Right kidney (tissue), 9 donors: ENCODE measurements at places on chromosomes 11 and 22.

DNA sequence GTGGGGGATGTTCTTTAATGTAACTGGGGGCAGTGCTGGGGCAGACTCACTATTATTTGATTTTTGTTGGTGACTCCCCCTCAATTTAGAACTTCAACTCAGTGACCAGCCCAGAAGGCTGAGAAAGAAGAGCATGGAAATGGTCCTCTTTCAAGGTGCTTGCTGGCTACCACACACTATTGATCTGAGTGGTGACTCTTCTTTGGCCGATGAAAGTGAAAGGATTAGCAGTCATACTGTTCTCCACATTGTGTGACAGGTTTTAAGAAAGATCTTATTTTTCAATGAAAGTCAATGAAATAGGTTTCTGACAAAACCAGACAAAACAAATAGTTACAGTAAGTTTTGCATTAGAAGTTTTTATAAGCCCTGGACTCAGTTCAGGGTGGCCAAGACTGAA lies 29.9 kb downstream of the NLRP14 start:
- DNase-seq: no peak

- DNase-seq: no peak
Observed at GRCh38 chr22:25091458-25091857, 108.2 kb upstream of the CRYBB3 start.

GRCh38 chr11:35133656-35134055 lies 5.3 kb upstream of the CD44 start:
- DNase-seq: no peak

DNA sequence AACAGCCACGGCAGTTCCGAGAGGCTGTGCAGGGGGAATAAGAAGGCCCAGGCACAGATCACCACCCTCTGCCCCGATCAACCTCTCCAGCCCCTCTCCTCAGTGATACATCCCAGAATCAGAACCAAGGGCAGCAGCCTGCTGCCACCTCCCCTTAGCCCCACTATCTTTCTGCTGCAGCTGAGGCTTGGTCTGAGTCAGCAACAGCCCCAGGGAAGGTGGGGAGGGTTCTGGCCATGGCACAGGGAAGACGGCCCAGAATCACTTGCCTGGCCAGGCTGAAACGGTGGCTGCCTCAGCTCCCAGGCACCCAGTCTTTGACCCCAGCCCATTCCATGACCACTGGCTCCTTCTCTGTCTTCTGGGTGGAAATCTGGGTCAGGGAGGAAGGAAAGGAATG lies 2.3 kb downstream of the CHID1 start:
- DNase-seq: no peak

DNA sequence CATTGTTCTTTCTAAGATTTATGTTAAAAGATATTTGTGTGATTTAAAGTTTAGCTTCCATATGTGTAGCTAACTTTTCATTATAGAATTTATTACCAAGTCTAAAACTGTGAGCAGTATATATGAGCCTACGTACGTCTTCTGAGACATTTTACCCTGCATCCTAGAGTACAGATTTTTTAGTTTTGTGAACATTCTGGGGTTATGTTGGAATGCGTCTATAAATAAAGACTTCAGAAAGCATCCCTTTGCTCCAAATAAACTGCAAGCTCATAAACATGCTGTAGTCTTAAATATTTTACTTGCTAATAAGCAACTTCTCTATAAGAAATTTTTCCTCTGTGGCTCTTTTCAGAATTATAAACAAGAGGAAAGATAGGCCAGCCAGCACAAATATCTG lies 236.5 kb downstream of the DDX10 start:
- no peak for DNase-seq

- no peak for DNase-seq
Observed at GRCh38 chr11:133966172-133966651, 9.4 kb upstream of the IGSF9B start.

- no peak for DNase-seq
Observed at GRCh38 chr22:49084206-49084605, 743.5 kb downstream of the BRD1 start.

- DNase-seq: no peak
Observed at GRCh38 chr11:9787260-9787659, 123.4 kb downstream of the SWAP70 start.

GRCh38 chr11:69821511-69822040 lies 2.4 kb upstream of the FGF3 start:
- no peak for DNase-seq

GRCh38 chr11:62974848-62975522 lies 9.8 kb downstream of the SLC22A6 start:
- peak; percentile 44 for DNase-seq

DNA sequence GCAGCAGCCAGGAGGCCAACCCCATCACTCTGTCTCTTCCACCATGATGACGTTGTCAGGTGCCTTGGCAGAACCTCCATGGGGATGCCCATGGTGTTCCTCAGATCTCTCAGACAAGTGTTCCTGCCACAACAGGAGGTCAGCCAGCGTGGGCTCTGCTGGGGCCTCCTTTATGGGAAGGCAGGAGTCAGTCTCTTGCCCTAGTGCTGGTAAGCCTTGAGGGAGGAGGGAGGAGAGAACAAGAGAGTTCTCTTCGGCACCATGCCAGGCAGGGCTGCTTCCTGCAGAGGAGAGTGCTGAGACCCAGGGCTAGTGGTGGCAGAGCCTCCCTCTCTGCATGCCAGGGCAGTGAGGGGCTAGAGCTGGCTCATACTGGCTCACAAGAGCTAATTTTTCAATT lies 32.5 kb downstream of the GNAZ start:
- DNase-seq: no peak

DNA sequence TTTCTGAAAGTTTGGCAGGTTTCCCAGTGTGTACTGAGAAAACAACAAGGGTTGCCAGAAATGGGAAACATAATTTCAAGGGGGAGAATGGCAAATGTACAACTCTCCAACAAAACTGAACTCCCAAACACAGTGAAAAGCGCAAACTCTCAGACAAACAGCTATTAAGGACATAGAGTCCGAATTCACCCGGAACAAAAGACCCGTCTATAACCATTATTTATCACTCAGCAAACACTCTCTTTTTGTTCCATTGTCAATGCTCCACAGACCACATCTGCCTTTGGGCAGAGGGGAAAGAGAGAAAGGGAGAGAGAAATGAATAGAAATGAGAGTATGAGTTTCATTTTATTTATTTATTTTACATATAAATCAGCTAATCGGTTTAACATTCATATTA lies 21.7 kb downstream of the KIRREL3 start:
- DNase-seq: no peak

GRCh38 chr11:43747130-43747802 lies 66.7 kb downstream of the HSD17B12 start:
- no peak for DNase-seq

DNA sequence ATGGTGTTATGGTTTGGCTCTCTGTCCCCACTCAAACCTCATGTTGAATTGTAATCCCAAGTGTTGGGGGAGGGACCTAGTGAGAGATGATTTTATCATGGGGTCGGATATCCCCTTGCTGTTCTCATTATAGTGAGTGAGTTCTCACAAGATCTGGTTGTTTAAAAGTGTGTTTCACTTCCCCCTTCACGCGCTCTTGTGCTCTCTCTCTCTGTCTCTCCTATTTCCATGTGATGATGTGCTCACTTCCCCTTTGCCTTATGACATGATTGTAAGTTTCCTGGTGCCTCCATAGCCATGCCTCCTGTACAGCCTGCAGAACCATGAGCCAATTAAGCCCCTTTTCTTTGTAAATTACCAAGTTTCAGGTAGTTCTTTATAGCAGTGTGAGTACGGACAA lies 765.1 kb downstream of the KCNA4 start:
- DNase-seq: no peak

DNA sequence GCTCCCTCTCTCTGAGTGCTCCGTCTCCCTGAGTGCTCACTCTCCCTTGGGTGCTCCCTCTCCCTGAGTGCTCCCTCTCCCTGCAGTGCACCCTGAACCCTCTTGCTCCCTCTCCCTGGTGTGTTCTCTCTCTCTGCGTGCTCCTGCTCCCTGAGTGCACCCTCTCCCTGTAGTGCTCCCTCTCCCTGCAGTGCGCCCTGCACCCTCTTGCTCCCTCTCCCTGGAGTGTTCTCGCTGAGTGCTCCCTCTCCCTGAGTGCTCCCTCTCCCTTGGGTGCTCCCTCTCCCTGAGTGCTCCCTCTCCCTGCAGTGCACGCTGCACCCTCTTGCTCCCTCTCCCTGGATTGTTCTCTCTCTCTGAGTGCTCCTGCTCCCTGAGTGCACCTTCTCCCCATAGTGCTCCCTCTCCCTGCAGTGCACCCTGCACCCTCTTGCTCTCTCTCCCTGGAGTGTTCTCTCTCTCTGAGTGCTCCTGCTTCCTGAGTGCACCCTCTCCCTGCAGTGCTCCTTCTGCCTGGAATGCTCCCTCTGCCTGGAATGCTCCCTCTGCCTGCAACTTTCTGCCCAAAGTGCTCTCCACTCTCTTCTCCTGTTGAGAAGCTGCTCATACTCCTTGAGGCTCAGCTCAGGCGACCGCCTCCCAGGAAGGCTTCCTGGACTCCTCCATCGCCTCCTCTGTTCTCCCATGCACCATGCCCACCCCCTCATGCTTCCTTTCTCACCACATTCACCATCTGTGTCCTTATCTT lies 48.4 kb upstream of the WNT7B start:
- no peak for DNase-seq

DNA sequence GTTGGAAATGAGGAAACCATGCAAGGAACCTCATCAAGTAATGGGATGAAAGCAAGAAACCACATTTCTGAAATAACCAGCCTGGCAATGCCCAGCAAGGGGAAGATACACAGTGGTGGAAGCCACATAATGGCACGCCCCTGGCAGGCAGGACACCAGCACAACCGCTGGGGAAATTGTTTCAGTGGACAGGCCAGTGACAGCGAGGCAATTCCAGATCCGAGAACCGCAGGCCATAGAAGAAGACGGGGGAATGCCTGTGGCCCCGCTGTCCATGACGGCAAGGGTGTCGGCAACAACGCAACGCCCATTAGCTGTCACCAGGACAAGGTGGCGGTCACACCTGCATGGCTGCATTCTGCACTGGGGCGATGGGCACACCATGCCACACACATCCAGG lies 1389.6 kb downstream of the BRD1 start:
- DNase-seq: no peak

GRCh38 chr11:32987851-32988250 lies 27.8 kb upstream of the DEPDC7 start:
- DNase-seq: no peak

DNA sequence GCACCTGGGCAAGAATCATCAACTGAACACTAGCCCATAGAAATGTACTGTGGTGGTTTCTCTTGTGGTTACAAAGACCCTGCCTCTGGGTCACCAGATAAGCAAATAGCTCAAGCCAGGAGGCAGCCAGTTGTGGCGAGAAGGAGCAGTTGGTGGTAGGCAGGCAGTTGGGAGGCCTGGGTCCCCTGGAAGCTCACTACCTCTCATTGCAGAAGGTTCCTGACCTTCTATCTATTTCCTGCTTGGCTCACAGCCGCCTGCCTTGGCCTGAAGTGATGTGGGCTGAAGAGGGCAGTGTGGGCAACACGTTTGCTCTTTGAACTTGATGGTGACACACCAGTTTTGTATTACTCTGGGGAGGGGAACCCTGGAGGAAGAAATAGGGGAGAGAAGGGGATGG lies 34.7 kb downstream of the NECTIN1 start:
- no peak for DNase-seq

DNA sequence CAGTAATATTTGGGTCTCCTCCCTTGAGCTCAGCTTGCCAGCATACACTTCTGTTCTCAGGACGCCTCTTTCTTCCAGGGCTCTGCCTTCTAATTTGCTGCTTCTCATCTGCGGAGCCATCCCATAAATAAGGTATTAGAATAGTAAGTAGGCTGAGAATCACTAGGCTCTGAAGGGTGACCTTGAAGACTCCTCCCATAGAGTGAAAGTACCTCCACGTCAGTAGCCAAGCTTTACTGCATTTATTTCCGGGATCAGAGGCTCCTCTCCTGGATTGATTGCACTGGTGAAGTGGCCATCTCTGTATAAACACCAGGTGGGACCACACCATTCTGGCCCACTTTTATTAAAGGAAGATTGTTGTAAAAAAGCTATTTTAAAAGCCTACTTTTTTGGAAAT lies 315.5 kb downstream of the FAT3 start:
- no peak for DNase-seq

GRCh38 chr22:42376711-42377554 lies 55.3 kb downstream of the NFAM1 start:
- no peak for DNase-seq

- no peak for DNase-seq
Observed at GRCh38 chr11:119701591-119702549, 27.1 kb downstream of the NECTIN1 start.

DNA sequence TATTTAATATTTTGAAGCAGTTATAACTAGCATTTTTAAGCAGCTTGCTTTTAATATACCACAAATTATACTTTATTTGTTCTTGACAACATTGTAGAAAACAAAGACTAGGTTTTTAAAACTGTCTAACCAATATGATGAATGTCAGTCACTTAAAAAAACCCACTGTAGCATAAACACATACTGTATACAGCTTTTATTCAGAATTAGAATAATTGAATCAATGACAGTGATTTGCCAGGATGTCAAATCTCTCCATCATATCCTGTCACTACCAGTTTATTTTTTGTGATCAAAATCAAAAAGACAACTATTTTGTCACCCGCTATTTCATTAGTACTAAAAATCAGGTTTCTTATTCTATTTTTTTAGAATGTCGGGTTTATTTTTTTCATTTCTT lies 26.5 kb downstream of the PAX6 start:
- DNase-seq: no peak

- DNase-seq: no peak
Observed at GRCh38 chr22:48778308-48779195, 1049.1 kb downstream of the BRD1 start.

DNA sequence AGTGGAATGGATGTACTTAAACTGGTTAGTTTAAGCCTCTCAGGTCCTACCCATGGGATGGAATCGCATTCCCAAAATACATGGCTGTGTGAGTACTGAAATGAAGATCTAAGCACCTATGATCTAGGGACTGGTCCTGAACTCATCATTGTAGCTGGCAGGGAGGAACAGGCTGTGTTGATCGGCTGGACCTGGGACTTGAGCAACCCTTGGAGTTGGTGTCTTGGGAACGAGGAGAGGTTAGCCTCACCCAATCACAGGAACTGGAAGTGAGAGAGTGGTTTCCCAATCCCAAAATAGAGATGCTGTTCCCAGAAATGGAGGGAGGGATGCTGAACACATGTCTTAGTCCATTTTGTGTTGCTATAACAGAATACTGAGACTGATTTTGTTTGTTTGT lies 16.4 kb upstream of the ASCC2 start:
- no peak for DNase-seq

DNA sequence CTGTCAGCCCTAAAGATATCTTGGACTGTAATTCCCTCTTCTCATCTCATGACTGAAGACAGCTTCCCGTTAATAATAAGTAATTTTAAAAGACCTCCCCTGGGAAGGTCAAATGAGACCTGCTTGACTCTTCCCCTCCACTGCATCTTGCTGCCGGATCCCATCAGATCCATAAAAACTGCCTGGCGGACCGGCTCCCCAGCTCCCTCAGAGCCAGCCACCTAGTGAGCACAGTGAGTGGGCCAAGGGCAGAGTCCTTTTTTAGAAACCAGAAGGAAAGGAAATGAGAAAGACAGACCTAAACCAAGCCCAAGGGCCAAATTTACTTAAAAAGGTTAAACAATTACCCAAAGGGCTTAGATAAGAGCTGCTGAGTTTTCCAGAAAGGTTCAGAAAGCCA lies 595.3 kb downstream of the OPCML start:
- no peak for DNase-seq

GRCh38 chr22:32854351-32854804 lies 52.9 kb downstream of the TIMP3 start:
- DNase-seq: no peak
